ENCODE measurements at places on chromosomes 3 and 15. TPM values are rescaled to one million over a fixed set of nuclear protein-coding genes. Genes with fewer than 3 reads are reported as not detected.

Gene CCDC191
- 5.6 TPM for total RNA-seq

Gene TIMP4
- 5.7 TPM for total RNA-seq

Gene OR4M2
- not detected for total RNA-seq

Gene CFAP92
- total RNA-seq, result 1.4 TPM

Gene TNFSF10
- total RNA-seq, result 0.68 TPM

Gene HIGD2B
- not detected for total RNA-seq

Gene USP50
- total RNA-seq, result 1.6 TPM

Gene RAB7A
- 185 TPM for total RNA-seq

Gene PRSS50
- 0.63 TPM for total RNA-seq

Gene C3orf22
- not detected for total RNA-seq

Gene MYH15
- 0.15 TPM for total RNA-seq

Gene RASGRP1
- 8.8 TPM for total RNA-seq

Gene IQCF2
- not detected for total RNA-seq

Gene ADAMTS9
- 27.5 TPM for total RNA-seq

Measured in endodermal cell (in vitro differentiated cells).